ENCODE measurements at places on chromosomes 7 and 10.

GRCh38 chr7:112594397-112594796 is 113.6 kb downstream of the LSMEM1 start:
- no peak for DNase-seq

DNA sequence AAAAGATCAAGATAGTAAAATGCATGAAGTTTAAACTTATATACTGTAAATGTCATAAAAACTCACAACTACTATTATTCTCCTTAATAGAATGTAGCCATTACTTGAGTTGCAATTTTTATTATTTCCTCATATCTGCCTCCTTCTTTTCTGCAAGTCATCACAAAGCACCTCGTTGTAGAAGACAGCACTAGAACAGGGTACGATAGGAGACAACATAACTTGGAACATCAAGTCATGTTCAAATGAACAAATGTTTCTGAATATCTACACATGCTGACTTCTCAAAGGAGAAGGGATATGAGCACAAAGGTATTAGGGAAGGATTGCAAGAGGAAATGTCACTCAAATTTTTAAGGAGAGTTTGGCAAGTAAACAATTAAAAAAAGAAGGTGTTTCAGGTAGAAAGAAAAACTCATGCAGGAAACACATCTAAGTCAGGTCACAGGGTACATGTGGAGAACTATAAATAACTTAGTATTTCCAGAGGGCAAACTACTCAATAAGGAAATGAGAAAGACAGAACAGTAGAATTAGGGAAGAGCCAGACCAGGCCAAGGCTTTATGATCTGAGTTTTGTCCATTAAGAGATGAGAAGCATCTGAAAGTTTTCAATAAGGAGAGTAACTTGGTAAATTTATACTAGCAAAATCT is 186.7 kb downstream of the CRPPA start:
- no peak for DNase-seq

- no peak for DNase-seq
Observed at GRCh38 chr10:70684839-70685454, 12.6 kb downstream of the ADAMTS14 start.

- peak; percentile 74 for DNase-seq
Observed at GRCh38 chr7:4830176-4830575, 31.7 kb downstream of the PAPOLB start.

- DNase-seq: no peak
Observed at GRCh38 chr7:105653441-105654005, 72.2 kb upstream of the EFCAB10 start.

- no peak for DNase-seq
Observed at GRCh38 chr7:154990964-154991540, 11.9 kb downstream of the PAXIP1 start.

DNA sequence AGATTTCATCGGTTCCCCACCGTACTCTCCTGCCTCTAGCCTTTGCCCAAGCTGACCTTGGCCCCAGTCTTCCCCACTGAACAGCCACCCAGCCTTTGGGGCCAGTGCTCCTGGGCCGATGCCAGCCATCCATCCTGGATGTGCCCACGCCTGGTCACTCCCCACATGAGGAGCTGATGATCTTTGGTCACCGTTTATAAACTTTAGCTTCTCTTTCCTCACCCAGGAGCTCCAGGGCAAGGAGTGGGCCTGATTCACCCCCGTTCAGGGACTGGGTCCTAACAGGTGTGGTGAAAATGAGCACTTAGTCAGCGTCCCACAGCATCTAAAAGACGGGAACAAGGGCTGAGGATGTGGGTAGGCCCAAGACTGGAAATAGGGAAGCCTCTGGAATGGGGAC is 22.9 kb downstream of the GTF2IRD1 start:
- no peak for DNase-seq

GRCh38 chr10:75528392-75528791 is 97.0 kb downstream of the LRMDA start:
- no peak for DNase-seq

DNA sequence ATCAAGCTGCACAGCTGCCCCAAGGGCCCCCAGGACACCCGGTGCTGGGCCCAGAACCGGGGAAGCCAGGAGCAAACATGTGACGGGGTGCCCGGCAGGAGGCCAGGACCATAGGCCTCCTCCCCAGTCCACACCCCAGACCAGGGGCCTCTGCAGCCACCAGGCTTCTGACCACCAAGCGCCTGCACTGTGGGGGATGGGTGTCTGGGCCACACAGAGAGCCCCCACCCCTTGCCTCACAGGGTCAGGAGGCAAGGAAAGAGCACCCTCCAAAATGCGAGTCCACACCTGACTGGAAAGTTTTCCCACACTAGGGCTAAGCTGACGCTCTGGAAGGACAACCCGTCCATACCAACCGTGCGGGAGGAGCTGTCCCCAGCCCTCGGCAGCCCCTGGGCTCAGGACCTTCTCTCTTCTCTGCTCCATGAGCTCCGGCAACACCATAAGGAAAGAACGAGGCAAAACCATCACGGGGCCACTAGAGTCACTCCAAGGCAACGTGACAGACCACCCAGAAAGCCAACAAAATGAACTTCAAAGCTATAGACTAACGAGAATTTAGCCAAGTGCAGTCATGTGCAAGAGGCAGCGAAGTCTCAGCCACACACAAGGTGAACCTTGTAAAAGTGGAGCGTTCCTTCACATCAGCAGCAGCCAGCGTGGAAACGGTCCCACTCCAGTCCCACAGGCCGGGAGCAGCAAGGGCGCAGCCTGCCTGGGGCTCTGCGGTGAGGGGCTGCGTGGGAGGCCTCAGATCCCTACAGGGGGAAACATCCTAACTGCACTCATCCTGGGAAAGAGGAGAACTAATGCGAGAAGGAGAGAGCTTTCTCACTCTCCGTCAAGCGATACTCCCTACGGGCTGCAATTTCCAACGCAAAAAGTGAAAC is 5.1 kb downstream of the STK32C start:
- no peak for DNase-seq

DNA sequence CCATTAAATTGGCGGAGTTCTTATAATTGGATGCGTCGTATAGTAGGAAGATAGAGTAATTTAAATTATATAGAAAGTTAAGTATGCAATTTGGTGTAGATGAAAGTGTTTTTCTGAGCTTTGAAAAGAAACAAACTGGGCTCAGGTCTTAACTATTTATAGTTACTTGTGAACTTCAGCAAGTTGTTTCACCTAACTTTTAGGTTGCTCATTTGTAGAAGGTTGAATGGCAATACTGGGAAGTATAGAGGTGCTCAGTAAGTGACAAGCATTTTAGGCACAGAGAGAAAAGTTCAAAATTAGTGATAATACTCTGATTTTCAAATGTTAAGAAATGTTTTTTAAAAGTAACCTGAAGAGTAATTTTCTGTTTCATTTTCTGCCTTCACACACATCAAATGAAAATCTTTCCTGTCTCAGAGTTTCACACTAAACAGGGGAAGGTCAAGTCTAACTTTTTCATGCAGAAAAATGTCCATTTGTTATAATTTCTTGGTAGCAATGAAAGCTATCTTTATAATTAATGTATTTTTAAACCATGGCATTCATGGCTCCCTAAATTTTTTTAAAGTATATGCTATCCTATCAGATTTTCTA is 146.5 kb downstream of the PHF14 start:
- DNase-seq: peak; percentile 6

DNA sequence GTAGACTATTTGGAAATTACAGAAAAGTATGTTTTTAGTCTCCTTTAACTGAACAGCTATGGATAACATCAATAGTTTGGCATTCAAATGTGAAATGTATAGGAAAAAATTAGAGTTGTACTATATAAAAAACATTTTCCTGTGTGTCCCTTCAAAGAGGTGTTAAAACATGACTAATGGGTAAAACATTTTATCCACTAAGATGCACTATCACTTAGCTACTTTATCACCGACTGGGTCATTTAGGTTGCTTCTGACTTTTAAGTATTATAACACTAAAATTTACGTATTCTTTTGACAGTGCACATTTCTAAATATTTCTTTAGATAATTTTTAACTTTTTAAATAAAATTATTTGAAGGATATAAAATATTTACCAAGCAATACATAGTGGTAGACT is 77.6 kb downstream of the UBE2H start:
- DNase-seq: no peak
